ENCODE measurements at places on chromosomes 7 and 10.

DNA sequence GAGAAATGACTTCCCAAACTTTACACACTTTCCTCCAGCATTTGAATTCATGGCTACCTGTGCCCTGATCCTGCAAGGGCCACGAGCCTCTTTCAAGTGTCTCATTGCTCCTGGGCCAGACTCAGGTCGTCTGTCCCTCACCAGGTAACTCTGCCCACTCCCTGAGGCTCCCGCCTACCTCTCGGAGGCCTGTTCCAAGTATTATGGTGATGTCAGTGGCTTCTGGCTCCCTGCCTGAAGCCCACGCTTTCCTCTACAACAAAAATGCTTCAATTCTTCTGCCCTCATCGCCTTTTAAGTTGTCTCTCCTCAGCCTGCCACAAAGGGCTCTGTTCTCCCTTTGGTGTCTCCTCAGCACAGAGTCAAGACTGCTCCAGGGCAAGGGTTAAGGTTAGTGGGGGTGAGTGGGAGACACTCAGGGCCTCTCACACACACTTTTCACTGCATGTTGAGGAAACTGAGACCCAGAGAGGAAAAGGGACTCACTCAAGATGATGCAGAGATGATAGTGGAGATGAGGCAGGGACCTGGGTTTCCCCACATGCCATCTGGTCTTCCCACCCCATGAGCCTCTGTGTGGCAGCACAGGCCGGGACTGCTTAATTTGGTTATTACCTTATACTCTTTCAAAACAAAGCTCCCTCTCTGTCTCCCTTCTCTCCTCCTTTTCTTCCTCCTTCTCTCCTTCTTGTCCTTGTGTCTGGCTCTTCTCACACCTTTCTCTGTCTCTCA, 28.3 kb upstream of the EGR2 start:
- no peak for DNase-seq

DNA sequence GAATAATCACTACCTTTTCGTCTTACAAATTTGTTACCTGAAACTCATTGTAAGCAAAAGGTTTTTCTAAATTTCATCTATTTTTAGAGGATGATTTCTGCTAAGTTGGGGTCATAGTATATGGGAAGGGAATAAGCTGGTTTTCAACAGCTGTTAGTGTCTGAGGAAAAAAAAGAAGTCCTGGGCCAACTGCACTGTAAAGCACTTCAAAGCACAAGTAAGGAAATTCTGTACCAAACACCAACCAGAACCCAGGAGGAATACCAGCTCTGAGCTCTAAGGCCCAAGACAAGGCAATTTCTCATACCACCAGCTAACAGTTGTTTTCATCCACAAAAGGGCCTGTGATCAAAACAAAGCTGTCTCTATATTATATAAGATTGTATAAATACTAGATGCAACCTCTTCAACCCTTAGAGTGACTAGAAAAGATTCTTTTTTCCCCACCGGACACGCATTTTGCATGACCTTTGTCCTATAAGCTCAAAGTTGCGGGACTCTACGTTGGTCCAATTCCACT, 6.1 kb upstream of the MEOX2 start:
- no peak for DNase-seq

- DNase-seq, result no peak
These were observed 68.1 kb upstream of the WDR11 start for GRCh38 chr10:120783098-120783497.

GRCh38 chr7:70771451-70771850, 360.5 kb upstream of the GALNT17 start:
- no peak for DNase-seq

DNA sequence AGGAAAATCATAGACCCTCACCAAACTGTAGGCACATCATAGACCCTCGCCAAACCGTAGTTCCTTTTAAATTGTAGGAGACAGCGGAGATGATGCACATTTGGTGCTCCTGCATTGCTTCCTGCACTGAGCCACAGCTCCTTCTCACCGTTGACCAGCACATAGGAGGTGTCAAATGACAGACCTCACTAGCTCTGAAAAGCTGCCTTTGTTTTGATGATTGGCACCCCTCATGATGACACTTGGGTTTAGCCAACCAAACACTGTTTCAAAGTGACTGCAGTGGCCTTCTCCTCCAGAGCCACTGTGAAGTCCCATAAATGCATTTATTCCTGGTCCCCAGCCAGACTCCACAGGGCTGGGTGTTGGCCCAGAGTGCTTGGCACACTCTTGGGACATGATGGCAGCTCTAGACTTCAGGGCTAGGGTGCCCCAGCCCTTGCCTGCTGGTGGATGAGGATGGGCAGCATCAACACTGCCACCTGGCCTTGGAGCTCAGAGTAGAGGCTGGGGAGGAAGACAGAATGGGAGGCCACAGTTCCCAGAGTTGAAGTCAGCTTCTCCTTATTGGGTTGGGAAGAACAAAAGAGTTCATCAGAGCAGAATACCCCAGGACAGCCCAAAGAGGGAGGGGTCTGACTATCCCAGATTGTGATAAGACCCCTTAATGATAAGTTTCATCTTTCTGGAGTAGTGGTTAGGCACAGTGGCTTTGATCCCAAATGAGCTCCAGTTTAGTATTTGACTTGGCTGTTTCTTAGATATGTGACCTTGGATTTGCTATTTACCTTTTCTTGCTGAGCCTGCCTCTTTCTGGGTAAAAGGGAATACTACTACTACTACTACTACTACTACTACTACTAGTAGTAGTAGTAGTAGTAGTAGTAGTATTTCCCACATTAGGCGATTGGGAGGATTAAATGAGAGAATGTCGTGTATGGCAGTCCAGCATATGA, 75.3 kb downstream of the MTPN start:
- no peak for DNase-seq

GRCh38 chr10:109126541-109126940, 796.8 kb downstream of the XPNPEP1 start:
- no peak for DNase-seq

- no peak for DNase-seq
These were observed 126.4 kb downstream of the ARHGAP22 start for GRCh38 chr10:48478469-48478868.

DNA sequence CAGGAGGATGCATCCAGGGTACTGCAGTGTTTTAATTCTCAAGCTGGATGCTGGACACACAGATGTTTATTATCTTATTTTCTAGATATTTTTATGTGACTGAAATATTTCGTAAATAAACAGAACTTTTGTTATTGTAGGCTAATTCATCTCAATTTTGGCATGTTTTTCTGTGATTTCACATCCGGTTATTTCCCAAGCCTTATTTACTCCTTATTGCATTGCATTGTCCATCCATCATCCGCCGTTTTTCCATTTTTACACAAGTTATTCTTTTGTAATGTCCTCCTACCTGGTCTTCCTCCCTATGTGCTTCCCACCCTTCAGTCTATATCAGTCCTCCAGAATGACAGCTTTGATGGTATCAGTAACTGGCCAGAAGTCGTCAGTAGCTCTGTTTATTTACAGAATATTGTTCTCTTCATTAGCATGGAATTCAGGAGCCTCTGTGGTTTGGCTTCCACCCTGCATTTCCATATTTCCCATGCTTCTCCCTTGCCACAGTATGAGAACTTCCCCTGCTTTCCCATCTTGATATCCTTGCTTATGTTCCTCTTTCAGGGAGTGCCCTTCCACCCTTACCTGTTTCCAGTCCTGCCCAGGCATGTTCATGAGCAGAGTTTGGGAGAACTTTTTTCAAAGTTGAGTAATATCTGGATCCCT, 16.1 kb downstream of the GNAI1 start:
- DNase-seq, result no peak

GRCh38 chr7:17374654-17375053, 76.2 kb downstream of the AHR start:
- no peak for DNase-seq

DNA sequence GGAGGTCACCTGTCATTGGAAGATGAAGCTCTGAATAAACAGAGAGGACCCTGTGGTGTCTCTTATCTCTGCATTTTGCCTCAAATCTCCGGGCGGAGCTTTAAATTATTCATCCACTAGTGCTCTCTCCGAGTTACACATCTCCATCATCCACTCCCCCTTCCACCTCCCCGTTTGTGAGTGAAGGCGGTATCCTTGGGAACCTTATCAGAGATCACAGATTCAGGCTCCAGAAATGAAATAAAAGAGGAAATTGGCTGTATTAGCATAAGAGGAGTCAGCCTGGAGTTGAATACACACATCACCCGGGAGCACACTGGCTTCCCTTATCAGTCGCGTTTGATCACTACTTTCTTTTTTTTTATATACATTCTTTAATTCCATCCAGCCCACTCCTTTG, 1184.8 kb downstream of the GATA3 start:
- DNase-seq, result no peak

DNA sequence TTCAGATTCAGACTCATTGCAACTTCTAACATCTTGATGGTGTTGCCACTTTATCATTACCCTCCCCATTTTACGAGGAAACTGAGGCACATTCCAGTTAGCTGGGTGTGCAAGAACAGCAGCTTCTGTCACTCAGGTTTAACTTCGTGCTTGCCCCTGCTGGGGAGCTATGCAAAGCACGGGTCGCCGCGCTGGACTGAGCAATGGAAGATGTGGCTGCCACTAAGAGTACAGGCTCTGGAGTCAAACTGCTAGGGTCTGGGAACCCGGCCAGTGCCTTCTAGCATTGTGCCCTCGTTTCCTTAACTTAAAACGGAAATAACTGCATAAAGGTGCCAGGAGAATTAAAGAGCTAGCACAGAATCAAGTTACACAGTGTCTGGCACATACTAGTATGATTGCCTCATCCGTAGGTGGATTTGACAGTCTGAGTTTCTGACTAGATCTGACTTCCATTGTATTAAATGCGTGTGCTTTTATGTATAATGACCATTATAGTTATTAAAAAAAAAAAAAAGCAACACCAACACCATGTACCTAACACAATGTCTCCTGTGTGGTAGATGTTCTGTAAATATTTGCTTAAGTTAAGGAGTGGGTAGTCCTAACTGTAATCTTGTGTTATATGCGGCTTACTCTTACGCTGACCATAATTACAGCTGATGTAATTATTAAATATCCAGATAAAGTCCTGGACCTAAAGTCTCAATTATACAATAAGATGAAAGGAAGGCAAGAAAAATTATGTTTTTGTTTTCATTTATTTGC, 842 bp downstream of the ZNF22 start:
- DNase-seq, result peak; percentile 59

- peak; percentile 58 for DNase-seq
These were observed 17.6 kb upstream of the IMPDH1 start for GRCh38 chr7:128427289-128427891.

DNA sequence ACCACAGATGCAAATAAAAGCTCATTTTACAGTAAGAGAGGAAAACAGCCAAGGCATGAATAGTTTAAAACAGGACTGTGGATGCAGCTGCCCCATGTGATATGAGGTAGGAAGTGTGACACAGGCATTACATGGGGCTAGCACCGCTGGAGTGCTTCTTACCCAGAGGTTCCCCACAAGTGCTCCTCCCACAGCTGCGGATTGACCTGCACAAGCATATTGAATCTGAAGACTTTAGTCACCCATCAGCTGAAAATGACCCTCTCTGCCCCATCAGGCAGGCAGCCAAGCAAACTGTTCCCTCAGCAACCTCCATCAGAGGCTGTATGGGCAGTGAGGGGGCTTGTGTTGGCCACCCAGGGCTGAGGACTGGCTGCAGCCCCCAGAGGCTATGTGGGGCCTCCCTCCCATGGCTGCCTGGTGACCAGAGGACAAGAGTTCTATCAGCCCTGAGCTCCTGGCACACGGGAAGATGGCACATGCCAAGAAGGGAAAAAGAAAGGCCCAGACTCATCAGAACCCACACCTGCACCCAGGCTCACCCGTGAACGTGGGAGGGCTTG, 98.7 kb downstream of the TCERG1L start:
- DNase-seq, result no peak

Data from kidney glomerular epithelial cell (primary cell).